ENCODE measurements at places on chromosomes 16 and 17. TPM values are rescaled to one million over a fixed set of nuclear protein-coding genes. Genes with fewer than 3 reads are reported as not detected.

The EME1 gene
- 4.8 TPM for polyA plus RNA-seq

The ZNF646 gene
- polyA plus RNA-seq = 10.0 TPM

The CCL1 gene
- polyA plus RNA-seq = not detected

The CSH1 gene
- polyA plus RNA-seq = 2.7 TPM

GRCh38 chr16:54397838-54398237, 111.3 kb upstream of the IRX3 start:
- no peak for DNase-seq

The KRTAP4-5 gene
- not detected for polyA plus RNA-seq

The KRT23 gene
- 0.19 TPM for polyA plus RNA-seq

The TMEM88 gene
- 23.0 TPM for polyA plus RNA-seq

The SALL1 gene
- polyA plus RNA-seq = not detected

The OSGIN1 gene
- polyA plus RNA-seq = 0.59 TPM

- DNase-seq = no peak
These were observed 307.5 kb upstream of the DYNLRB2 start for GRCh38 chr16:80233097-80233835.

DNA sequence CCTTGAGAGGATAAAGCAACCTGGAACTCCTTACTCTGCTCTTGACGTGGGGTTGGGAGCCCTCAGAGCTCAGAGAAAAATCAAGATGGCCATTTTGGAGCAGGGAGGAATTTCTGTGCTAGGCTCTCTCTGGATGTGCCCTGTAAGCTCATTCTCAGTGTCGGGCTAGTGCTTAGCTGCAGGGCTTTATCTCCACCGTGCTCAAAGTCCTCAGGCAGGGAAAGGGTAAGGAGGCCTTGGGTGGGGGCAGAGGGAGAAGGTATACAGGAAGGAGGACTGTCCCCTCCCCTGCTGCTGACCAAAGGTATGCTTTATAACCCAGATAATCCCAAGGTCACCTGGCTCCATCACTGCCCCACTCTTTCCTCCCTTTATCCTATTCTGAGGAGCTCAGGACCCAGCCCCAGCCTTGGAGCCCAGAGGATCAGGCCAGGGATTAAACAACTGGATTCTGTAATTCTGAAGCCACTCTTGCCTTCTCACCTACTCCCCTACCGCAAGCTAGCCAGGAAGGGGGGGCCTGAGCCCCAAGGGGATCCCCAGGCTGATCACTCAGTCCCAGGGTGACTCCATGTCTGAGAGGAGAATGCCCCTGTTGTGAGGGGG, 1.1 kb downstream of the DHRS11 start:
- no peak for DNase-seq

- DNase-seq = no peak
These were observed 164.8 kb downstream of the SNX29 start for GRCh38 chr16:12141073-12141951.

- DNase-seq = no peak
These were observed 107.9 kb downstream of the AATF start for GRCh38 chr17:37056622-37057021.

- DNase-seq = no peak
These were observed 26.1 kb upstream of the UBE2I start for GRCh38 chr16:1283296-1283695.

DNA sequence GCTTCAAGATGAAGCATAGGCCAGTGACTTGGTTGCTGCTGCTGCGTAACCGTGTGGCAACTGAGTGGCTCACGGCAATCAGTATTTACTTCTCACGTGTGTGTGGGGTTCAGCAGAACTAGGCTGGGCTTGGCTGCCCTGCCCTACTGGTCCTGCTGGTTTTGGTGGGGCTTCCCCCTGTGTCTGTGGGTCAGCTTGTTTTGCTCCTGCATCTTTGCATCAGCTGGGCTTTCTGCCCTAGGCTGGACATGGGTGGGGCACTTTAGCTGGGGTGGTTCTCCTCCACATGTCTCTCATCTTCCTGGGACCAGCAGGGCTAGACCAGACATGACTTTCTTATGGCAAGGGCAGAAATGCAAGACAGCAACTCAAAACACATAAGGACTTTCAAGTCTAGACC, 550.5 kb downstream of the MAF start:
- DNase-seq = no peak

DNA sequence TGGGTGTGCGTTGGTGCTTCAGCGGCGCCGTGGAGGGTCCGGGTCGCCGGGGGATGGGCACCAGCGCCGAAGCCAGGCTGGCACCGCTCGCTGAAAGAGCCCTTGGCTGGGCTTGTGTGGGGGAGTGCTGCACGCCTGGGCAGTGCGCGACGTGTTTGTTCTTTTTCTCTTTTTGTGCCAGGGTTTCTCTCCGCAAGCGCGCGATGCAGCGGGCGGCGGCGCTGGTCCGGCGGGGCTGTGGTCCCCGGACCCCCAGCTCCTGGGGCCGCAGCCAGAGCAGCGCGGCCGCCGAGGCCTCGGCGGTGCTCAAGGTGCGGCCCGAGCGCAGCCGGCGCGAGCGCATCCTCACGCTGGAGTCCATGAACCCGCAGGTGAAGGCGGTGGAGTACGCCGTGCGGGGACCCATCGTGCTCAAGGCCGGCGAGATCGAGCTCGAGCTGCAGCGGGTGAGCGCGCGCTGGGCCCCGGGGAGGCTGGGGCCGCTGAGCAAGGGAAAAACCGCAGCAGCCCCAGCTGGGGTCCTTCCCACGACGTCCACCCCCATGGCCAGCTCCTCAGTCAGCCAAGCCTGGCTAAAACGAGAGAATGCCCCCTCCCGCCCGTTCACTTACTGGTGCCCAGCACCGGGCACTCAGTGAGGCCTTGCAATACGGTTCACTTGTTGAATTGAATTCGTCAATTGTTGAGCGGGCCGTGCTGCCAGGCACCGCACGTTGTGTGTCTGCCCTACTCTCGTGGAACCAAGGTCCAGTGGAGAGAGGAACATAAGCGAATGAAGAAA, 541 bp downstream of the GPT2 start:
- no peak for DNase-seq

- DNase-seq = no peak
These were observed 1.3 kb downstream of the SHISA9 start for GRCh38 chr16:12902511-12903372.

DNA sequence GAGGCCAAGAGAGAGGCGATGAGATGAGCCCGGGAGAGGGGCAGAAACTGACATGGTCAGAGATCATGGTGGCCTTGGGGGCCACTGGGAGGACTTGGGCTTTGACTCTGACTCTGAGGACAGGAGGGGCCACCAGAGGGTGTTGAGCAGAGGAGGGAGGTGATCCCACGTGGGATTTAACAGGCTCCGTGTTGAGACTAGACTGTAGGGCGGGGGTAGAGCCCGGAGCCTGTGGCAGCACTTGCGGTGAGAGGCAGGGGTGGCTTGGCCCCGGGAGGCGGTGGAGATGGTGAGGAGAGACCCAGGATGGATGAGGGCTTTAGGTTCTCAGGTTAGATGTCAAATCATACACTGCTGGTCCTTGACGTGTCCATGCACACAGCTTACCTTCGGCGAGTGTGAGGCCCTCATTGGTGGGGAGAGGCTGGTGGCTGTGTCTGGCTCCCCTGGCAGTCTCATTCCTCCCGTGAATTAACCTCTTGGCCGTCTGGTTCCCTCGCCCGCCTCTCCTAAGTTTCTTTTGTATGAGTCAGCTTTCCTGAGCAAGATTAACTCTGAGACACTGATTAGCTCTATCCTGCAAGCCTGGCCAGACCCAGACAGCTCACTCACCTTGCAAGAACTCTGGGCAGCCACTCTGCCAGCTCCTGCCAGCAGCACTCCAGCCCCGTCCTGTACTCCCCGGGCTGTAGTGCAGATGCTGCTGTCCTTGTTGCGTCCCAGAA, 39.7 kb downstream of the VPS35L start:
- DNase-seq = no peak

The ANKS4B gene
- not detected for polyA plus RNA-seq

The CD68 gene
- 25.6 TPM for polyA plus RNA-seq

- no peak for DNase-seq
These were observed 6.1 kb downstream of the HROB start for GRCh38 chr17:44147812-44148211.

DNA sequence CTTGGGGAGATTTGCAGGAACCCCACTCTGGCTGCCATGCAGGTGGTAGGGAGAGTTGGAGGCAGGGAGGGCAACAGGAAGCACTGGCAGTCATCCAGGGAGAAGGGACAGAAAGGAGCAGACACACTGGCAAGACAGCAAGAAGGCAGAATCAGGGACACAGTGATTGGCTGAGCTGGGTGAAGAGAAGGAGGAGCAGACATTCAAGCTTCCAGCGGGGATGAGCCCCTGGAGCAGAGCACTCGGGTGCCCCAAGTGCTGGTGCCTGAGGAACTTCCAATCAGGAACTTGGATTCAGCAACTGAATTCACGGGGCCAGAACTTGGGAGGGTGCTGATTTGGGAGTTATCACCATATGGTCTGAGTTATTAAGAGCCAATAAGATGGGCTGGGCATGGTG, 6.3 kb upstream of the ITGA3 start:
- DNase-seq = no peak

DNA sequence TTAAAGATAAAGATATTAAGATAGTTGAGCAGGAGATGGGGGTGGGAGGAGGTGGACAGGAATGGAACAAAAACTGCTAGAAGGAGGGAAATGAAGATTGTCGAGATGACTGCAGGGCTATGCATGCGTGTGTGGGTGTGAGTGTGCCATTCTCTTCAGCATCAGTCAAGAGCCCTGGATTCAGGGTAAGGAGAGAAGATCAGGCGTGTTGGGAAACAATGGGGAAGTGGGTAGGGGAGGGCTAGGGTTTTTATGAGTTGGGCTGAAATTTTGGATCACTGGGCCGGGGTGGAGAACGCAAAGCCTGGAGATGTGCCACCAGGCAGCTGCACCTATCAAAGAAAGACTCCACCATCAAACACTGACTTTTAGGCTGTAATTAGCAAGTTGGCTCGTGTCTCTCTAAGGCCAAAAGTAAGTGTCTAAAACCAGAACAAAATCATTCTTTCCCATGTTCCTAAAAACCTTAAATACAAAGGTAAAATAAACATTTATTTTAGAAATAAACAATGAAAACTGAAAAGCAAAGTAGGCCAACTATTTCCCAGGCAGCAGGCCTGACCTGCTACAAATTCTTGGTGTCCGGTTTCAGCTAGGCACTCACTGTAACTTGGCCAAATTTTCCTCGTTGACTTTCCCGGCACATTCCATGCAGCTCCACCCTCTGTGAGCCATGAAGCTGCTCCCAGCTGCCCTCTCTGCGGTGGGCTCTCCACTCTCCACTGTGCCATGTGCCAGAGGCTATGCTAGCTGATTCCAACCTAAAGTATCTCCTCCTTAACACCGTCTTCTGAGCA, 4.2 kb downstream of the CDRT4 start:
- no peak for DNase-seq

GRCh38 chr16:83717814-83718213, 90.0 kb upstream of the HSBP1 start:
- no peak for DNase-seq

The MSI2 gene
- polyA plus RNA-seq = 31.6 TPM

DNA sequence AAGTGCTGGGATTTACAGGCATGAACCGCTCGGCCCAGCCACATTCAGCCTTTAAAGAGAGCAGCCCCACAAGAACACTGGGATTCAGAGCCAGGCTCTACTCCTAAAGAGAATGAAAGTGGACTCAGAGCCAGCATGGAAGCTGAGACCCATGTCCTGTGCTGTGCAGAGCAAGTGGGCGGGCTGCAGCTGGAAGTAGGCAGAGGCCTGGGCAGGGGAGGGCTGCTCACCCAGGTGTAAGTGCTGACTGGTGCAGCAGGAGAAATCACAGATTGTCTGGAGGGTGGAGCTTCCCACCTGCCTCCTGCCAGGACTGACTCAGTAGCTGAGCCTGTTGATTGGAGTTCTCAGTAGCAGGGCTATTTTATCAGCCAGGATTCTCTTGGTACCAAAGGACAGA, 178.7 kb downstream of the KATNIP start:
- DNase-seq = no peak

The CDK10 gene
- polyA plus RNA-seq = 50.4 TPM

GRCh38 chr16:26031286-26031685, 339.5 kb downstream of the HS3ST4 start:
- DNase-seq = no peak

- no peak for DNase-seq
These were observed 75.9 kb upstream of the TNRC6C start for GRCh38 chr17:77882481-77883212.

GRCh38 chr17:59131131-59131530, 23.9 kb downstream of the SKA2 start:
- no peak for DNase-seq

The PTGES3L gene
- 88.8 TPM for polyA plus RNA-seq

DNA sequence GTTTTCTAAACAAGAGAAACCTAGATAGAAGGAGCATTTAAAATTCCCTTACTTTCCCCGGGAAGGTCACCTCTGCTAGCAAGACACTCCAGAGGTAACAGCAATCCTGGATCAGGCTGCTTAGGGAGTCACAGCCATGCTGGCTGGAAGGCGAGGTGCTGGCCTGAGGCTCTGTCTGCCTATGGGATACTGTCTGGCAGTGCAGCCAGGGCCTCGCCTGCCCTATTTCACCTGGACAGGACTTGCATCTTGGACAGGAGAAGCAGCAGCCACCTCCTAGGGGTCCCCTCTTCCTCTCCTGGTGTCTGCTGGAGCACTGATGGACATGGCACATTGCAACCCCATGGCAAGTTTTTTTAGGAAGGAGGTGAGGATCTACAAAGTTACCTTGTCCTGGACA, 15.1 kb downstream of the FA2H start:
- no peak for DNase-seq

DNA sequence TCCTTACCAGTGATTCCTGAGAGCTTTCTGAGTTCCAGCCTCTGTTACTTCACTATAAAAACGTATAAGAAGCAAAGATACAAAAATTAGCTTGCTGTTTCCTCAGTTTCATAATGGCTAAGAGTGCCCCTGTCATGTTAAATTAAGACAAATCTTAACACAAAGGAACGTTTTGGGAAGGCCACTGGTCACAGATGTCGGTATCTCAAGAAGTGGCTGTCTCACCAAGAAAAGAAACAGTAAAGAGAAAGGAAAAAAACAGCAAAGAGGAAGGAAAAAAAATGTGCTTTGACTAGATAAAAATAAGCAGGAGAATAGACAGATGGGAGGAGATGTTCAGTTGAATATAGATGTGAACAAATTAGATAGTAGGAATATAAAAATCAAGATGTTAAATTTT, 94.8 kb upstream of the AKTIP start:
- no peak for DNase-seq

The ZSCAN10 gene
- 0.08 TPM for polyA plus RNA-seq

GRCh38 chr17:44919885-44920564, 4.7 kb upstream of the GFAP start:
- peak; percentile 55 for DNase-seq

The NPTX1 gene
- 0.22 TPM for polyA plus RNA-seq

- no peak for DNase-seq
These were observed 6.7 kb downstream of the IFI35 start for GRCh38 chr17:43013296-43013695.

Measured in forelimb muscle (tissue), 1 donor.